Ammon's horn (tissue), 1 donor: ENCODE measurements at places on chromosomes 3 and 15.

DNA sequence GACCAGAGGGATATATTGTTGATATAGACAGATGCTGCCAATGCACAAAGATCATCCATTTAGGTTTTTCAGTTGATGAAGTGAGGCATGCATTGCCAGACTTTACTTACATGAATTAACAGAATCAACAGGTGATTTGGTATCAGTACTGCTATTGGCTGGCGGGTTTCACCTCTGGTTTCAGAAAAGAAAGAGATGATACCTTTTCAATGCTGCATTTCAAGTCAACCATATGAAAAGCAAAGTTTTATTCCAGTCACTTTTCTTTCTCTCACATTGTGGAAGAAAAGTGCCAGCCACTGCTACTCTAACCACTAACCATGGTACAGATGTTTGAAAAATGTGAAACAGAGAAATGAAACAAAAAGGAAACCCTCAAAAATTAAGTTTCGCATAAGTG, 289.1 kb downstream of the TIGIT start:
- DNase-seq: no peak

- no peak for DNase-seq
These were observed 5.4 kb upstream of the SENP7 start for GRCh38 chr3:101518421-101518871.

DNA sequence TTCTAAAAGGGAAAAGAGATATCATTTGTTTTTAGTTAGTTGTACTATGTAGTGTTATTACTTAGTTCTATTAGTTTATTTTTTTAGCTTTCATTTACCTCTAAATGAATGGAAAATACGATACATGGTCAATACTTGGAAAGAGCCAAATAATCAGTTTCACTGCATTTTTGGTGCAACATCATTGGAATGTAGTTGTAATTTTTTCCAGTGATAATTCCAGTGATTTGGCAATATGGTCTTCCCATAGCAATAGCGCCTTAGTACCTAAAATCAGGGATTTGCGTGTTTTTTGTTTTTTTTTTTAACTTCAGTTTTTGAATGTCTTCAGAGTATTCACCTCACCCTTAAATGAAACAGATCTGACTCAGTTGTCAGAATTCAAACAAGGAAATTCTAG, 41.8 kb downstream of the RAB8B start:
- DNase-seq: no peak

GRCh38 chr15:95563634-95564033, 766.9 kb upstream of the NR2F2 start:
- DNase-seq: no peak

GRCh38 chr3:11588755-11589154, 55.0 kb downstream of the VGLL4 start:
- DNase-seq: no peak

DNA sequence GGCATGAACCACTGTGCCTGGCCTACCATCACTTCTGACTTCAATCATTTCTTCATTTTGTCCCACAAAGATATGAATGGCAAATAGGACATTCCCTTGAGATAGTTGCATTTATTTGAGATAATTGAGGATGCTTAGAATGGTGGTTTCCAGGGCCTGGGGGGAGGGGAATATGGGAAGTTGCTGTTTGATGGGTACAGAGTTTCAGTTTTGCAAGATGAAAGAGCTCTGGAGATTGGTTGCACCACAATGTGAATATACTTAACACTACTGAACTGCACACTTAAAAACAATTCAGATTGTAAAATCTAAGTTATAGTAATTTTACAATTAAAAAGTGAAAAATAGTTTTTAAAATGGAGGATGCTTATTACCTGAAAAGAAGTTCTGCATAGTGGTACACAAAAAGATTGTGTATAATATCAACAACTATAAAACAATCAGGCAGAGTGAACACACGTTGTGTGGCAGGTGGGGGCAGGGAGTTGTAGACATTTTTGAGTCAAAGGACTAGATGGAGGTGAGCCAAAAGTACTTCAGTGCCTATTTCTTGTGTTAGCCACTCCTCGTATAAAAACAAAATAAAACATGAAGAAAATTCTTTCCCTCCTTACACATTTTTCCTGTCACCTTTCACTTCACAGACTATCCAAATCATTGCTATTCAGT, 18.5 kb upstream of the RIOX2 start:
- no peak for DNase-seq
